ENCODE measurements at places on chromosomes 7 and 10.

GRCh38 chr7:39202041-39202440 is 224.3 kb downstream of the POU6F2 start:
- DNase-seq, result no peak

DNA sequence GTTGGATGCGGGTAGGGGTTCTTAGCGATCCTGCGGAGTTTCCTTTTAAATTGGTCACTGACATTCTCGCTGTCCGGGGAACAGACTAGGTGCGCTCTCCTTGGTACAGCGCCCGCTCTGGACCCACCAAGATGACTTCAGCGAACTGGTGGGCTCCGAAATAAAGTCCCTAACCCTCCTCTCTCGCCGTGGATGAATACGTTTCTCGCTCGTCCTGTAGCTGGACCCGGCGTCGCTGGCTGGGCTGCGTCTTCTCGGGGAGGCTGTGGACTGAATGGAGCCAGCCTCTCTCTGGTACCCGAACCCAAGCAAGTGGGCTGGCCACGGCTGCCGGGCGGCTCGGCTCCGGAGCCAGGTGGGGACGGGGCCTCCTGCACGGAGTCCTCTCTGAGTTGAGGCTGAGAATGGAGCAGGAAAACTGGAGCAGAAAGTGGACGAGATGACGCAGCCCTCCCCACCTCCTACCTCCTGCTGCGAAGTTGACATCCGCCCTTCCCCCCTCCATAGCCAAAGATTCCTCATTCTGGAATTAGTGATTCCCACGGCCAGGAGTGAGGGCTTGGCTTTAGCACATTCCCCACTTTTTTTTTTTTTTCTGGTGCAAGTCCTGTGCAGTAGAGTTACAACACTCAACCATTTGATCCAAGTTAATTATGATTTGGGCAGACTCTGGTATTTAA is 1.5 kb downstream of the UNC5B start:
- DNase-seq, result no peak

DNA sequence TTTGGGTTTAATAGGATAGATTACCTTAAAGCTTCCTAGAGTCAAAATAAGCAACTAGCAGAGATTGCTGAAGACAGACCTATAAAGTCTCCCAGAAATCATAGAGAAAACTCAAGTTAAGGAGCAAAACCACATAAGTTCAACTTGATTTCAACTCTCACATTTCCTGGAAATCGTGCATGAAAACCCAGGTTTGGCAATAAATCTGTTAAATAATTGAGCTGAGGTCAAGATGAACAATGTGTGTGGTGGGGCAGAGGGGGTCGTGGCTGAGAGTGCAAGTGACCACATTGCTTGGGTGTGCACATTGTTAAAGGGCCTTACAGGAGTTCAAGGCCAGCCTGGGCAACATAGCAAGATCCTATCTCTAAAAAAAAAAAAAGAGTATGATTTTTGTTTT is 636.5 kb downstream of the GALNT17 start:
- DNase-seq, result no peak

GRCh38 chr10:120483006-120483405 is 26.0 kb downstream of the PLPP4 start:
- DNase-seq, result no peak

GRCh38 chr7:47252675-47253074 is 329.2 kb downstream of the TNS3 start:
- DNase-seq, result no peak

DNA sequence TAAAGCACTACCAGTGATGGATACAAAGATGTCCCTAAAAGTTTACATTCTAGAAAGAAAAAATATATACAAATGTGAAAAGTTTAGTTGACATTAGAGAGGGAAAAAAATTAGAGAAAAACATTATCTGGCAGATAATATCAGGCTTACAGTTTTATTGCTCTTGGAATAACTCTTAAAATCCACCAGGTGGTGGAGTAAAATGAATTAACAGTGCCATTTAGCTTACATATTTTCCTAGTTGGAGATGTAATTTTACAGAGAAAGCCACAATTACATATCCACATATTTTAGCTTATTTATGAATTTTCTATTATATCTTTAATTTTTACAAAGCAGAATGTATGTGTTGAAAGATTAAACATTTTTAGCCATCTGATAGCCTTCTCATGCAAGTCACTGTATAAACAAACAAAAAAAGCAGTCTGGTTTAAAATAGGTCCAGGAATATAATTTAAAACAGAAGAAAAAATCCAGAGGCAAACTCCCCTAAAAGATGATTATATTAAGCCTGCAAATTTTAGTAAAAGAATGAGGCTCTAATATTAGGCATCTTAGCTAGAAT is 6.5 kb downstream of the CABCOCO1 start:
- DNase-seq, result no peak

- no peak for DNase-seq
Measured at GRCh38 chr7:66301737-66302136, 96.6 kb downstream of the TPST1 start.

DNA sequence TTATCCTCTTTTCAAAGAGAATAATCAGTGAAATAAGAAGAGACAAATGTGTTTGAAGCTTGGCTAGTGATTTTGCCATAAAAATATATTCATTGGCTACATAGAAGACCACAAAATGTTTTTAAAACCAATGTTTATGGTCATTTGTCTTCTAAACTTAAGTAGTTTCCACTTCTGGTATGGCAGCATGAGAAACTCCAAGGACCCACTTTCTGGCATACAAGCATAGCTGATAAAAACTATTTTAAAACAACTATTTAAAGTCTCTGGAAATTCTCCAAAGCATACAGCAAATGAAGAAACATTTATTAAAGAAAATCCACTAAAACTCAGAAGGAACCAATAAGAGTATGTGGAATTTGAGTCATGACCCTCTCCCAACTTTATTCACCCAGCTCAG is 89.2 kb upstream of the TOMM7 start:
- no peak for DNase-seq

DNA sequence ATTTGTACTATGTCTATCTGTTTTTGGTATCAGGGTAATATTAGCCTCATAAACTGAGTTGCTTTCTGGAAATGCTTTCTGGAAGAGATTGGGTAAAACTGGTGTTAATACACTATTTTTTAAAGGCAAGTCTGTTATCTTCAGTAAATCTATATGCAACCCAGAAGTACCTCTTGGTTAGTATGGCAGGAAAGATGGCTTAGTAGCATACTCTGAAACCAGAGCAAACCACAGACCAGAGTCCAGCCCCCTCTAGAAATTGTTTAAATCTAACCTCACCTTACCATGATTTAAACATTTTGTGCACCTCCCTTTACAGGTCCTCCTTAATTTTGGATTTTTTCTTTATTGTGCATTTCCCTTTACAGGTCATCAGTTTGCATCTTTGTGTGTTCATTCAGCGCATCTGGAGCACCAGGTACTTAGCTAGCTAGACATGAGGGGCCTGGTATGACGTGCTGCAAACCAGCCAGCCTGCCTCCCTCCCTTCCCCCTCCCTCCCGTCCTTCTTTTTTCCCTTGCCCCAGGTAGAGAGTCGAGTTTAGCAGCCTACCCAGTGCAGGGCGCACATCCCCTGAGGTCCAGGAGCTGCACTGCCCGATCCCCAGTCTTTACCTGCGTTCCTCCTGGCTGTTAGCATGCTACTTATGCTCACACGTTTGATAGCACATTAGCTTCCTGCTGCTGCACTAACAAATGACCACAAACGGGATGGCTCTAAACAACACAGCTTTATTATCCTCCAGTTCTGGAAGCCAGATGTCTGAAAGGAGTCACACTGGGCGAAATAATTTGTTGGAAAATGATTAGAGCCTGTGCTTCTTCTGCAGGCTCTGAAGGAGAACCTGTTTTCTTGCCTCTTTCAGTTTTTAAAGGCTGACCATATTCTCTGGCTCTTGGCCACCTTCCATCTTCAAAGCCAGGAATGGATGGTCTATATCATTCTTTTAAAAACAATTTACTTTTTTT is 299.9 kb upstream of the HABP2 start:
- DNase-seq, result no peak

DNA sequence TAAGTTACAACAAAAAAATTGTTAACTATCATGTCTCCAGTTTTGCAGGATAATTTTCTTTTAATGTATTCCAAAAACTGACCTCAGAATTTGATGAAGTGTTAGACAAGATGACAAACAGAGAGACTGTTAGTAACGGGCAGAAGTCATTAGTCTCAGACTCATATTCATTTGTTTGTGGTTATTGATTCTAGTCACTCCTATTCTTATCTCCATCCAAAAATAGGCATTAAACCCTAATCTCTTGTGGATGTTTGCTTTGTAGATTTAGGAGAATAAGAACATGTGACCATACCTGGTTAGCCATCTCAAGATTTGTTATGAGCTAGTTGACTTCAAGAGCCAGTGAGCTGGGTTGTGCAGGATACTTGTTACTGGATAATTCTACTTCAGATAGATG is 261.1 kb downstream of the AUTS2 start:
- DNase-seq, result no peak

- no peak for DNase-seq
Measured at GRCh38 chr10:62844280-62845011, 28.3 kb upstream of the EGR2 start.

- no peak for DNase-seq
Measured at GRCh38 chr10:58305821-58306220, 29.0 kb upstream of the UBE2D1 start.

DNA sequence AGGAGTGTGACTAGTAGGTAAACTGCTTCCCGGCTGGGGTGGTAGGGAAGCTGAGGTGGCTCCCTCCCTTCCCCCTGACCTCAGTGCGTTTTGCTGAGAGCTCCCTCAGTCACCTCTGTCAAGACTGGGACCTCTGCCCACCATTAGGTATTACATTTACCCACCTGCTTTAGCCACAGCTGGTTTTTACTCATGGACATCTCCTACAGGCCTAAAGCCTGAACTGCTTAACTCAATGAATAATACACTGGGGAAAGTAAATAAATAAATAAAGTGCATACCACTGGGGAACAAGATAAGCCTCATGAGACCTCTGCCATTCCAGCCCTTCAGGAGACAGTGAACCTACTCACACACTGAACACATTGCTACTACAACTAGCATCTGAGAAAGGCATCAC is 38.9 kb upstream of the CDK13 start:
- DNase-seq, result no peak

- no peak for DNase-seq
Measured at GRCh38 chr10:50248062-50248461, 3.3 kb downstream of the ASAH2 start.

GRCh38 chr7:41006306-41006995 is 696.4 kb downstream of the INHBA start:
- no peak for DNase-seq

DNA sequence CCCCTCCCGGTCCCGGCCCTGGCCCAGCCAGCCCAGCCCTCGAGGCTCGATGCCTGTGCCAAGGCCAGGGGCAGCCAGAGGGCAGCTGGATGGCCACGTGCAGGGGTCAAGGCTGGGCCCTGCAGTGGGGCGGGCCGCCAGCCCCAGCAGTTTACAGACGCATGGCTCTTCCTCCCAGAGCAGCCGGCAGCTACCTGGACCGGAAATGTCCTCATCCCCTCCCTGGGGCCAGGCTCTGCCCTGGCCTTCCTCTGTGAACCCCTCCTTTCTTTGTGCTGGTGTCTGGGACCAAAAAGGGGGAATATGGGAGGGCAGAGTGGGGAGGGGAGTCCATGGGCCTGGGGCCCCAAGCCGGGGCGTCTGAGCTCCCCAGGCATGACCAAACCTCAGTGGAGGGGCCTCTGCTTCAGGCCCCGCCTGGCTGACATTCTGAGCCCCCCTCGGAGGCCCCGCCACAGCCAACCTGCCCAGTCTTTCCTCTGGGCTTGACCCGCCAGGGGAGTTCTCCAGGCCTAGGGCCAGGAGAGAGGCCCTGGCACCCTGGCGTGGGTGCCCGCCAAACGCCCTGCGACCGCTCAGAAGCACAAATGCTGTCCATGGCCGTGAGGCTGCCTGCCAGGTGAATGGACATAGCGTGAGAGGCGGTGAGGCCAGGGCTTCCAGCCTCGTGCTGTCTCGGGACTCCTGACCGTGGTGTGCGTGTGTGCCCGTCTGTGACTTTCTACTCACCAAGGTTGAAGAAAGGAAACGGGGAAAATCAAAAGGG is 24.7 kb upstream of the AMZ1 start:
- no peak for DNase-seq

DNA sequence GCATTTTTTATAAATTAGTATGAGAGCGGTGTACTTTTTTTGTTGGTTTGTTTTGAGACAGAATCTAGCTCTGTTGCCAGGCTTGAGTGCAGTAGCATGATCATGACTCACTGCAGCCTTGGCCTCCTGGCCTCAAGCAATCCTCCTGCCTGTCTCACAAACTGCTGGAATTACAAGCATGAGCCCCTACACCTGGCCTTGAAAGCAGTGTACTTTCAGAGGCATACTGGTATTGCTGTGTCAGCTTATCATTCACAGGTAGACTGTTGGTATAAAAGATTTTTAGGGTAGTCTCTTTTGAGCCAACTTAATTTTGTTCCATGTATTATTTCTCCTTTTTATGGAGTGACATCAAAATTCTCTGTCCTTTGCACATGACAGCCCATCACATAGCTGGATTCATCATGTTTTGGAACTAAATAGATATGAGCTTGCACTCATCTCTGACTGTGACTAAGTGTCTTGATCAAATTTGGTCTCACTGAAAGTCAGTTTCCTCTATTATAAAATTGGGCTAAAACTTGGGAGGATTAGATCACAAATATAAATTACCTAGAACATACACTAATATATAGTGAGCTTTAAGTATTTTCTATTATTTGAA is 12.4 kb downstream of the GNAT3 start:
- no peak for DNase-seq

DNA sequence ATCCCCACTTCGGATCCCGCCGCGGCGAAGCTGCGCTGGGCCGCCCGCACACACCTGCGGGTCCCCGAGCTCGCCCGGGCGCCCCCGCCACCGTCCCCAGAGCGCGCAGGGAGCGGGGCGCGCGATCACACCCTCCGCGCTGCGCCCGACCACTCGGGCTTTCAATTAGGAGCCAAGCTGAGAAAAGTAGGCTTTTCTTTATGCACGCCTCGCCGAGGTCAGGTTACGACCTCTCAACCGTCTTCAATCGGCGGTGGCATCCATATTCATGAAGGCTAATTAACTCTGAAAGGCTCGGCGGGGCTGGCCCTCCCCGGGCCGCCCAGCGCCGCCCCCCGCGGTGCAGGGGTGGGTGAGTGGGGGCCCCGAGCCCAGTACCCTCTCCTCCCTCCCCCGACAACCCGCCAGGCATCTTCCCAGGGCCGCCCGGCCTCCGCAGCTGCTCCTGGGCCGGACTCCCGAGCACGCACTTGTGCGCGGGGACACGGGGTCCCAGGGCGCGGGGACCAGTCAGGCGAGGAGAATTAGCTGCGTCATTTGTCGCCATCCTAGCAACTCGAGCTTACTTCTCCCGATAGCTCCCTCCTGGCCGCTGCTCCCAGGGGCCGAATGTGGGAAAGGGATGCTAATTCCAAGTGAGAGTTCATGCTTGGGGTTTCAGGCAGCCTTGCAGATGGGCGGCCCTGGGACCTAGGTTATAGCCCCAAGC is 155.5 kb upstream of the LYZL2 start:
- peak; percentile 87 for DNase-seq

GRCh38 chr10:49526619-49527018 is 12.3 kb downstream of the ERCC6 start:
- no peak for DNase-seq
